Fibroblast of skin of right quadriceps (primary cell): ENCODE measurements at places on chromosomes 2 and 18.
A peak's percentile ranks its signal among the peaks of the same experiment; 100 is the strongest.

DNA sequence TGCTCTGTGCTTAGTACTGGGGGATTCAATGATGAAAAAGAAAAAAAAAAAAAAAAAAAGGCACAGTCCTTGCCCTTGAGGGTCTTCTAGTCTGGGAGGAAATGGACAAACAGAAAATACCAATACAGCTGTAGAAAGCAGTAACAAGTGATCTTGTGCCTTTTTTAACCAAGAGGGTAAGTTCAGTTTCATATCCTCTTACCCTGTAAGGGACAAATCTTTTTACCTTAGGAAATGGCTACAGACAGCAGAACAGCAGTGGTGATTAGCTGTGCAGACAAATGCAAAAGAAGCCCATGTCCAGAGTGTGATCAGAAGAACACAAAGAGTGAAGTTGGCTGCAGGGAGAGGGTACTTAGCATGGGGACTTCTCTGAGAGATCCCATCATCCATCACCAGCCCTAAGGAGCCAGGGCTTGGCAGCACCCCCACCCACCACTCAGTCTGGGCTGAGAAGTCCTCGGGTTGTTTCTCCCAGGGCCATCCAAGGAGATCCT is 102.9 kb downstream of the ALPK2 start:
- DNase-seq: no peak

DNA sequence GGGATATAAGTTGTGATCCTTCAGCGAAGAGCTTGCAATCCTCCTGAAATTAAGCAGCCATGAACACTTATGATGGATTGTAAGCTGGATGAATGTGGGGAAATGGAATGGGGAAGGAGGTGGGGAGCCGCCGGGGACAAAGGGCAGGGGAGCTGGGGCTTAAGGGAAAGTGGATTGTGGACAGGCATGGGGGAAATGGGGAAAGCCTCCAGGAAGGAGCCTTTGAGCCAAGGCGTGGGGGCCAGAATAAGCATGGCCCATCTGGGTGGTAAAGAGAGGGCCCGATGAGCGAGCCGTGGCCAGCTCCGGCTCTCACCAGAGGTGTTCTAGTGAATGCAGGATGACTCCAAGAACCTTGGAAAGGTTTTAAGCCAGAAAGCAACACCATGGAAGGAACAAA is 124.0 kb downstream of the SMAD7 start:
- no peak for DNase-seq

GRCh38 chr2:51995293-51995692 is 963.4 kb upstream of the NRXN1 start:
- DNase-seq: peak; percentile 95

DNA sequence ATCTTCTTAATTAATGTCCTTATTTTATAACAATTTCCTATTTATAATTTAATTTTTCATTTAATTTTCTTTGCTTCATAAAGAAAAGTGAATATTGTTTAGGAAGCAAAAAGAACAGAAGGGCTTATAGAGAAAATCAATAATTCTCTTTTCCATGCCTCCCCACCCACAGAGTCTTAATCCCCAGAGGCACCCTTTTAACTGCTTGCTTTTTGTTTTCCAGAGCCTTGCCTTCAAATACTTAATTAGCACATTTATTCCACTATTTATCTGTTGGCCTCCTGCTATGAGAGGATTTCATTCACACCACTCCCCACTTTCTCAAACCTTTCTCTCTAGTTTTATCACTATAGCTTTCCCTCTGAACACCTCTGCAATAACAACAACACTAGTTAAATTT is 373.6 kb downstream of the MBD2 start:
- no peak for DNase-seq

- DNase-seq: no peak
These were observed 289.0 kb downstream of the PTPRM start for GRCh38 chr18:7856116-7856515.

- DNase-seq: no peak
These were observed 359.2 kb downstream of the GALR1 start for GRCh38 chr18:77608807-77609206.

GRCh38 chr2:238251986-238252385 is 12.1 kb upstream of the HES6 start:
- DNase-seq: no peak

GRCh38 chr18:63981719-63982118 is 11.8 kb downstream of the SERPINB8 start:
- no peak for DNase-seq

- DNase-seq: no peak
These were observed 26.1 kb downstream of the DIPK1C start for GRCh38 chr18:74430806-74431571.

- DNase-seq: no peak
These were observed 6.1 kb downstream of the GPR17 start for GRCh38 chr2:127651971-127652550.

DNA sequence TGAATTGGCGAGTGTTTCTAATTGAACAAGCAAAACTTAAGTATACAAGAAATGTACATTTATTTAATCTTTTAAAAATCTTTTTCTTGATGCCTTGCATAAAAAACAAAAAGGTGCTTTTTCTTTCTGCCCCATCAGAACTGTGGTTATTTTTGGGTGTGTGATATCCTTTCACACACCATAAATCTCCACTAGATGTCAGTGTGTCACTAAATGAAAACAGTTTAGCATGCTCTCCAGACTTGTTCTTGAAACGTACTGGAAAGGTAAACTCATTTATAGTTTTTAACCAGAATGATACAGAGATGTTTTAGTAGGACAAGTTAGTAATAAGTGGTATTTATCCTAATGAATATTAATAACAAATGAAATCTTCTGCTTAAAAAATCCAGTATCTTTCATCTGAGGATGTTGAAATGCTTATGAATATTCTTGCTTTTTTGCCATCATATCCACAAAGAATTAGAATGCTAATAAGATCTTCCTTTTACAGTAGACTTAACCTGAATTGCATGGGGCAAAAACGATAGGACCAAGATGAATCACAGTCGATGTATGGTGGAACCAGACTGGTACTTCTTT is 96.8 kb downstream of the UBE2E3 start:
- peak; percentile 62 for DNase-seq

GRCh38 chr2:12715258-12716031 is 1.3 kb upstream of the TRIB2 start:
- no peak for DNase-seq

- no peak for DNase-seq
These were observed 292.8 kb downstream of the CCDC85A start for GRCh38 chr2:56476509-56477071.

DNA sequence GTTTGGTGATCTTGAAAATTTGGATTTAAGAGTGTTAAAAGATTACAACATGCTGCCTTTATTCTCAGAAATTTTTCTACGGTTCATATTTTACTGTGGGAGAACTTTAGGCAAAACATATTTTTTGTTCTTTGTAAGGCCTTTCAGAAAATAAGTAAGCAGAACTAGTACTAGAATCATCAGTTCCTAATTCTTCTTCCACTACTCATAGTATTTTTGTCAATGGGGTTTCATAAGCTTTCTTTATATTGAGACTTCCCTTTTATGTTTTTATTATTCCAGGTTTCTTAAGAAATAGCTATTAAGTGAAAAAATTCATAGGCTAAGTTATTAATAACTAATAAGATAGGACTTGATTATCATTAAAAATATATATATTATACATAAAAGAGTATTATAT is 12.4 kb downstream of the UGGT1 start:
- DNase-seq: no peak

DNA sequence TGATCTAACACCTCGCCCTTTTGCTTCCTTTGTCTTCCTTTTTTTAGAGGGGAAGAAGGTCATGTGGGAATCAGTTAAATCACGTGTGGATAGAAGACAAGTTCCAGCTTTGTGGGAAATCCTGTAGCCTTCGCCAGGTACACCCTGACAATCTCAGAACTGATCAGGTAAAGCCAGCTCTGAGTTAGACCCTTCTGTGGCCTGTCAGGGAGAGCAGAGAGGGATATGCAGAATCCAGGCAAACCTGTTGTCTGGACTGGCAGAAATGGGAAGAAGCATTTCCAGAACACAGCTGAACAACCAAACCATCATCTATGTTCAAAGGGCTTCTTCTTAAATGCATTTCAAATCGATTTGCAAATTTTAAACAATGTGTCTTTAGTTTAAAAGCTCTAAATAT is 247.4 kb upstream of the FN1 start:
- no peak for DNase-seq

GRCh38 chr2:853203-853870 is 97.3 kb upstream of the SNTG2 start:
- no peak for DNase-seq

DNA sequence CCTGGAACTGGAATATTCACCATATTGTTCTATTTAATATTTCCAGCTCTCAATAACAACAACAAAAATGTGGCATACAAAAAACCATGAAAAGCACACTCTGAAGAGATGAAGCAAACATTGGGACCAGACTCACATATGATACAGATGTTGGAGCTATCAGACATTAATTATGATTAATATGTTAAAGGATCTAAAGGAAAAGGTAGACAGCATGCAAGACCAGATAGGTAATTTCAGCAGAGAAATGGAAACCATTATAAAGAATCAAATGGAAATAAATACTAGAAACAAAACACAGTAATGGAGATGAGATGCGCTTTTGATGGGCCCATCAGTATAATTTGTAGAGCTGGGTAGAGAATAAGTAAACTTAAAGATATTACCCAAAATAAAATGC is 50.9 kb upstream of the MGAT4A start:
- no peak for DNase-seq

- DNase-seq: no peak
These were observed 1333.1 kb downstream of the LRP1B start for GRCh38 chr2:140797718-140798117.

DNA sequence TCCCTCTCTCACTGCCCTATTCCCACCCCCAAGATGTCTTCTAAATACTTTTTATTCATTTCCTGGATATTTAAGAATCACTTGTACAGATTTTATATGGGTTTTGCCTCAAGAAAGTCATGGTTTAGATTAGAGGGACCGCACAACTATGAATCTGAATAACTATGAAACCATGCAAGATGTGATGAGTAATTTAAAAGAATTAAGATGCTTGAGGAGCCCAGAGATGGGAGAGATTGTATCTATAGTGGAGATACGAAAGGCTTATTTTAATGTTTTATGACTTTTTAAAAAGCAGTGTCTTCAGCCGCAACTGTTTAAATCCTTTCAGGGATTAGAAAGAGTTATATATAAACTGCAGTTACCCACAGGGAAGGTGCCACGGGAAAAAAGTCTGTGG is 324.1 kb downstream of the LPIN1 start:
- peak; percentile 92 for DNase-seq

DNA sequence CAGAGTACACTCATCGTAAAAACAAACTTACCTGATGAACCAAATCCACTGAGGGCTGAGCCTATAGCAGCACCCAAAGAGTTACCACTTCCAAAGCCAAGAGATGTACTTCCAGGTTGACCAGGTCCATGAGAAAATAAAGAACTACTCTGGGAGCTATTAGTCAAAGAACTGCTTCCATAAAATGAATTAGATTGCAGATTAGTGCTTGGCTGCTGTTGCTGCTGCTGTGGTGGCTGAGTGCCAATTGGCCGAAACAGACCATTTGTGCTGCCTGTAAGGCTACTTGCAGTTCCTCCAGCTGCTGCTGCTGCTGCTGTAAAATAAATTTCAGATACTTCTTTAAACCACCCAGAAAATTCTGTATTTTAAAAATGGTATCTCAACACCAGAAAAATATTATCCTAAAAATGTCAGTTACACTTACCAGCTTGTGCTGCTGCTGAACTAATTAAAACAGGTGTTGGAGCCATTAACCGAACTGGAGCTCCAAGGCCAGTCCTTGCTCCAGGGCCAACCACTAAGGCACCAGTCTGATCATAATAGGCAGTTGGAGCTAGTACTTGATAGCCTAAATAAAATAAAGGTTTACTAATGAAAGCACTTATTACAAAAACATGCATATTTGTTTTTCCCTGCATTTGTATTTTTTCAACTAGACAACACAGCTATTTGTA is 58.1 kb upstream of the SDC1 start:
- DNase-seq: no peak

- DNase-seq: no peak
These were observed 787 bp upstream of the TBR1 start for GRCh38 chr2:161415034-161415986.

GRCh38 chr2:224122542-224122941 is 83.5 kb upstream of the SERPINE2 start:
- DNase-seq: no peak

- peak; percentile 100 for DNase-seq
These were observed 173.0 kb upstream of the REV1 start for GRCh38 chr2:99662761-99663341.

DNA sequence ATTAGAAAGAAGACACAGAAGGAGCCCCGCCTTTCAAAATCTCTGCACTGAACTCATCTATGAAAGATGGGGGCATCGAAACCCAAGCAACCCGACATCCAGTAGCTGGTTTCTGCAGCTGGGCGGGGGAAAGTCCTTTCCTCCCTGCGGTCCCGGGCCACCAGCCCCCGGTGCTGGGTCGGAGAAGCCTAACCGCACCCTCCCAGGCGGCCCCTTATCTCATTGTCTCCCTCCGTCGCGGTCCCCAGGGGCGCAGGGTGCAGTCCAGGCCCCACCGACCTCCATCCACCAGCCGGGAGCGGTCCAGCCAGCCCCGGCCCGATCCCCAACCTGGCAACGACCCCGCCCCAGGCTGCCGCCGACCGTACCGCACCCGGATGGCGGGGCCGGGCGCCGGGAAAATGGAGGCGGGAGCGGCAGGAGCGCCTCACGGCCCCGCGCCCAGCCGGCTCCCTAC is 452 bp downstream of the RAPH1 start:
- DNase-seq: no peak

DNA sequence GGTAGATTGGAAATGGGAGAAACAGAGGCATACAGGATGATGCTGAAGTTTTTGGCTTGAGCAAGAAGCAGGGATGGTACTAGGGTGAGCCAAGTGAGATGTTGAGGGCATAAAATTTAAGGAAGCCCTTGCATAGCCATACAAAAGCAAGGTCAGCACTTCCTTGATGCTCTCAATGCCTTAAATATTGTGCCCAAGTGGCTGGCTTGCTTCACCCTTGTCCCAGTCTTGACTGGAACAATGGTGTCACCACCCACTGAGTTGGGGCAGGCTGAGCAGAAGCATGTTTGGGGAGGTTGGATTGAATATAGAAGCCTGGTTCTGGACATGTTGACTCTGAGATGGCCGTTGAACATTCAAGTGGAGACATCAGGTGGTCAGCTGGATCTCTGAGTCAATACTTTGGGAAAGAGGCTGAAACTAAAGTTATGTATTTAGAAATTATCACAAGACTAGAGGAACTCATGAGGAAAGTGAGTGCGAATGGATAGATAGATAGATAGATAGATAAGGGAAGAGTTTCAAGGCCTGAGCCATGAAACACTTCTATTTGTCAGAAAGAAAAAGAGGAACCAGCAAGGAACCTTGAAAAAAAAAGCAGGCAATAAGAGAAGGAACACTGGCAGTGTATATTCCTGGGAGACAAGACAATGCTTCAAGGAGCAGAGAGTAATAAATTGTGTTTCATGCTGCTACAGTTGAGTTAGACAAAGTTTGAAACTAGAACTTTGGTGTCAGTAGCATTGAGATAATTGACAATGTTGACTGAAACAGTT is 43.0 kb upstream of the HNMT start:
- no peak for DNase-seq

DNA sequence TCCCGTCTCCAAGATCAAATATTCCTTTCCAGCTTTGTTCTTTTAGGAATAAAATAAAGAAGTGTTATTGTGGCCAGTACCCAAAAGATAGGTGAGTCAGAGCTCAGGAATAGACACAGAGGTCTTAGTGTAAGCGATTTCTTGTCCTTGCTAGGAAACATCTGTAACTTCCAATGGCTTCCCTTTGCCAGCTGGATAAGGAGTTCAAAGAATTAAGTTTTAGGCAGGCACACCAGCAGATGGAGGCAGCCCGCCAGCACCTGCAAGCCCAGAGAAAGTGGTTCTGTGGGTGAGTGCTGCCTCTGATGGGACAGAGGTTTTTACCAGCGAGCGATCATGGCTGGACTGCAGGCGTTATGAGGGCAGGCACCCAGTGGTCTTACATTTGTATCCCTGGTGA is 125.4 kb downstream of the MGAT5 start:
- no peak for DNase-seq
